ENCODE measurements at places on chromosomes 4 and X.

DNA sequence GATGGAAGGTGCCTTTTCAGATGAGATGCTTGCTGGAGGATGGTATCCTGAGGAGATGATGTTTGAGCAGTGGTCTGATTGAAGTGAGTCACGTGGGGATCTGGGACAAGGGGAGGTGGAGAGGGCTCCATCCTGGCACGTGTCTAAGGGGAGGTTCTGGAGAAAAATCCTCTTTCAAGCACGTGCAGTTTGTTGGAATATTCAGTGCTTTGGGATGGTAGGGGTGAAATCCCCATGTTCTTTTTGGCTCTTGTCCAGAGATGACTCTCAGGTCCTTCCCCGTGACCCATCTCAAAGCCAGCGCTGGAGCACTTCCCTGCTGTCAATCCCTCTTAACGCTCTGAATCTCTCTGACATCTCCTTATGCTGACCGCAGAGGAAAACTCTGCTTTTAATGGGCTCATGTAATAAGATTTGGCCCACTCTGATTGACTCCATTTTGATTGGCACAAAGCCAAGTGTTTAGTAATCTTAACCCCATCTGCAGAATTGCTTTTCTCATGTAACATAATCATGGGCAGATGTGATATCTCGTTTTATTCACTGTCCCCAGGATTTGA is 10.8 kb upstream of the KLKB1 start:
- no peak for DNase-seq

GRCh38 chr4:57023104-57023503 is 44.4 kb downstream of the POLR2B start:
- no peak for DNase-seq

- no peak for DNase-seq
Observed at GRCh38 chr4:1595789-1596325, 88.3 kb downstream of the FAM53A start.

DNA sequence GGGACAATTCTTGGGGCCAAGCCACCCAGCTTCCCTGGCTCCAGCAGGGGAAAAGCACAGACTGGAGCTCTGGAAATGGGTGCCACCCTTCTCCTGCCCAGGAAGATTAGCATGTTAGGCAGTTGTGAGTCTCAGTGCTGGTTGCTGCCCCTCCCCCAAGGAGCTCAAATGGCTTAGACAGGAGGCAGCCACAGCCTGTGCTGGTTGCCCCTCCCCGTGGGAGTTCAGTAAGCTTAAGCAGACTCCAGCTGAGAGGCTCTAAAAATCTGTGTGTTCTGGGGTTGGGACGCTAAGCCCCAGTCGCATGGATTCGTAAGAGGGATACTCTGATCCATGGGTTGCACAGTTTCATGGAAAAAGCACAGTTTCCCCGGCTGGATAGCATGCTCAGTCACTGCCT is 92.7 kb upstream of the NDST3 start:
- no peak for DNase-seq

- DNase-seq, result no peak
Observed at GRCh38 chr4:108483079-108483478, 137.3 kb upstream of the RPL34 start.

DNA sequence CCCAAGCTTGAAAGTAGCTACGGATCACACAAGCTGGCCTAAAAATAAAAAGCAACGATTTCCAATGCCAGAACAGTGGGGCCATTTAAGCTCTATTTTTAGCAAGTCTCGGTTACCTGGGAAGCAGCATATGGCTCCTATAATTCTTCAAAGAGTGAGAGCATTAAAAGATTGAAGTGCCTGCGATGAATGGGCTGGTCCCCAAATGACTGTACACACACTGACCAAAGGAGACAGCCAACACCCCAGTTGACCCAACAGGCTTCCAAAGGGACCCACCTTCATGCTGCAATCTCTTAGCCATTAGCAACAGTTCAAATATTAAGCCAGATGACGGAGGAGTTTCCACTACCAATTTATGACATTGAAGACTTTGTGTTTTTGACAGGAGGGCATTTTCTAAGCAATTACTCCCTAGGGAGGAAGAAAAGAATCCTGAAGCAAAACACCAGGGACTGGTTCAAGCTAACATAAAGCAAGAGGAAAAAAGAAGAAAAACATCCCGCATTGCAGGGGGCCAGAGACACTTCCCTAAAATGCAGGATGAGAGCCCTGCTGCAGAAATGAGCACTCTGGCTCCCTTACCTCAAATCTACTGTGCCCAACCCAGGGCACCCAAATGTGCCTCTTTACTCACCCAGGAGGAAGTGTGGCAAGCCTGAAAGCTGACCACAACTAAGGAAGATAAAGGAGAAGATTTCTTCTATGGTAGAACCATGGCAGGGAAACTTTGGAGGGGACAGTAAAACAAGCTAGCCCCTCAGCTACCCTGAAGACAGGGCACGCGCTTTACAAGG is 21.6 kb downstream of the SH3KBP1 start:
- DNase-seq, result no peak

DNA sequence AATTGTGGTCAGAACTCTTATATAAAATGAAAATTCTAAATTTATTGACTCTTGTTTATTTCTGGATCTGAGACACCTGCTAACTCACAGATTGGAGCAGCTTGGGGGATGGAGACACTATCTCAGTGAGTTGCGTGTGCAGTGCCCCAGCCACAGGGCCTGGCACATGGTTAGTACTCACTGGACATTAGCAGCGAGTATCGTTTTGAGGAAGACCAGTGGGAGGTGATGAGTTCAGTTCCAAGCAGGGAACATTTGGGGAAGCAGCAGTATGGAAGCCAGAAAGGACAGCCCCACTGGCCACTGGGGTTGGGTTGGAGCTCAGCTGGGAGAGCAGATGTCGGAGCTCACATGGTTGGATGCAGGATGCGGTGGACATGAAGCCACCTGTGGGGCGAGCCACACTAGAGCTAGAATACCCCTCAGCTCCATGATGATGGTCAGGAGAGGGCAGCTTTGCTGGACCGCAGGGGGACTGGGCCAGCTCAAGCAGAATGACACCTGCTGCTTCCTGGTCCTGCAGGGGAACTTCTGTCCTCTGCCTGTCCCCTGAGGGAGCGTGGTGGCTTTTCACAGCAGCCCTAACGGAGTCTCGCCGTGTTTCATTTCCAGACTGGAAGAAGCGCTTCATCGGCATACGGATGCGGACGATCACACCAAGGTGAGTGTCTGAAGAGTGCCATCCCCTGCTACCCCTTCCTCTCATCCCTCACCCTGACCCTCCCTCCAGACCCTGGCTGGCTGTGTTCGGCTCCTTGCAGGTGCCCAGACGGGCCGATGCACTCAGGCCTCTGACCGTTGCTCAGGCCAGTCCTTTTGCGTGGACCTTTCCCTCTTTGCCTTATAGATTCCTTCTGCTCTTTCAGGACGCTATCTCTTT is 32.5 kb downstream of the HTRA3 start:
- no peak for DNase-seq

GRCh38 chr4:86586160-86586572 is 7.9 kb upstream of the PTPN13 start:
- no peak for DNase-seq

DNA sequence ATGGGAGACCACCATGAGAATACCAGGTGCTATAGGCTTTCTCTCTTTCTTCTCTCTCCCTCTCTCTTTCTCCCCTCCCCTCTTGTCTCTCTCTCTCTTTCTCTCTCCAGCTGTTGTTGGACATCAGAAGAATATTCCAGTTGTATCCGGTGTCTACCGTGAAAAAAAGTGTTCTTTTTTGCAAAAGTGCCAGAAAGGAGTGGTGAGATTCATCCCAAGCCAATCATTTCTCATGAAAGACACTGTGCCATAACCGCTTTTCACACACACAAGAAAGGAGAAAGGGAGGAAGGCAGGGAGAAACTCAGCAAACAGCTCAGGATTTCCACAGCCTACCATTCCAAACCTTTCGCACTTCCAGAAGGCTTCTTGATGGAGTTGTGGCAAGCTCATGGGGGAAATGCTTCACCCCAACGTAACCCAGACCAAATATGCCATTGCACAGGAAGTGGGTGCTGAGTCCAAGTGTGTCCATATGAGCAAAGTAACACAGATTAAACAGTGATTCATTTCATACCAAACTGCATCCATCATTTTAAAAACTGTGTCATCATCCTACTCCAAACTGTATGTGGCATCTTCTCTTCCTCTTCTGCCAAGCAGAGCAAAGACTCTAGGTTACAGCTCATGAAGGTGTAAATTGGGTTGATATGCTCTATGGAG is 224.0 kb downstream of the APBB2 start:
- DNase-seq, result no peak

DNA sequence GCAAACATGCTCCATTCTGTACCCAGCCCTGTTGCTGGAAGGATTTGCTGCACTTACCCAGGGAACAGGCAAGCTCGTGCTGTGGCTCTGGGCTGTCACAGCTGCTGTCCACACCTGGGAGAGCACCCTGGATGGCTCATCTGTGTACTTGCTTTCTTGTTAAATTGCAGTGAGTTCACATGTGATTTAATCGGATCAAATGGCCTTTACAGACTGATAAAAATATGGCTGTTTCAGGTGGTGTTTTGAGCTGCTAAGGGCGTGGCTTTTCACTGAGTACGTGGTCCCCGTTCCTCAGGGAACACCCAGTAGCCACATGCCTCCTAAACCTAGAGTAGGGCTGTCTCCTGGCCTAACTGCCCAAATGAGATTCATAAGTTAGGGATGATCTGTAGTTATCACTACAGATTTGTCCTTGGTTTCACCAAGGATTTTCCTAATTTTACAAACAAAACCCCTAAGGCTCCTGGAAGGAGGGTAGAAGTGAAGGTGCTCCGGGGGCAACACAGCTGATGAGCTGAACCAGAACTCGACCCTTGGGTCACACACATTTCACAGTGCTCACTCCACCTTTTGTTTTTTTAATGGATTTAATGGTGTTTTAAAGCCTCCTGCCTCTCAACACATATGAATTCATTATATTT is 13.7 kb downstream of the KLKB1 start:
- no peak for DNase-seq

DNA sequence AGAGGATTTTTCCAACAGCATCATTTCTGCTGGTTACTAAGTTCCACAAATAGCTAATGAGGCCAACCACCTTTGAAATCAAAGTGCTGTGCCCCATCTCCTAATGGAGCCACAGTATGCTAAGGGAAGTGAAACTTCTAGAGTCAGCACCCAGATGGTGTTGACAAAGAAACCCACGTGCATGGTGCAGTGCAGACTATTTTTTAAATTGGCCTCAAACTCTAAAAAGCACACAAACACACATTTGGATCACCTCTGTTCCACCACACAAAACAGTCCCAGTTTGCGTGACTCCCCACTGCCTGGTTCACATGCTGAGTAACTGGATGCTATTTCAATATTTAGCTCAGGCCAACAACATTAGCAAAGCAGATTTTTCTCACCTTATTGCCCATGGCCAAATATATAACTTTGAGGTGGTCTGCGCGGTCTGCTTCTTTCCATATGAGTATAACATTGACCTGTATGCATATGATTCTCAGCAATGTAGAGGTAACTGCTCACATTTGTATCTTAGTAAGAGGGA is 69.9 kb downstream of the AMELX start:
- no peak for DNase-seq

GRCh38 chrX:103101299-103102042 is 8.5 kb upstream of the NXF3 start:
- DNase-seq, result no peak

- no peak for DNase-seq
Observed at GRCh38 chrX:10709276-10709675, 88.9 kb upstream of the MID1 start.

- no peak for DNase-seq
Observed at GRCh38 chr4:2848449-2848848, 4.8 kb downstream of the ADD1 start.
